ENCODE measurements at places on chromosomes 3 and 15.

DNA sequence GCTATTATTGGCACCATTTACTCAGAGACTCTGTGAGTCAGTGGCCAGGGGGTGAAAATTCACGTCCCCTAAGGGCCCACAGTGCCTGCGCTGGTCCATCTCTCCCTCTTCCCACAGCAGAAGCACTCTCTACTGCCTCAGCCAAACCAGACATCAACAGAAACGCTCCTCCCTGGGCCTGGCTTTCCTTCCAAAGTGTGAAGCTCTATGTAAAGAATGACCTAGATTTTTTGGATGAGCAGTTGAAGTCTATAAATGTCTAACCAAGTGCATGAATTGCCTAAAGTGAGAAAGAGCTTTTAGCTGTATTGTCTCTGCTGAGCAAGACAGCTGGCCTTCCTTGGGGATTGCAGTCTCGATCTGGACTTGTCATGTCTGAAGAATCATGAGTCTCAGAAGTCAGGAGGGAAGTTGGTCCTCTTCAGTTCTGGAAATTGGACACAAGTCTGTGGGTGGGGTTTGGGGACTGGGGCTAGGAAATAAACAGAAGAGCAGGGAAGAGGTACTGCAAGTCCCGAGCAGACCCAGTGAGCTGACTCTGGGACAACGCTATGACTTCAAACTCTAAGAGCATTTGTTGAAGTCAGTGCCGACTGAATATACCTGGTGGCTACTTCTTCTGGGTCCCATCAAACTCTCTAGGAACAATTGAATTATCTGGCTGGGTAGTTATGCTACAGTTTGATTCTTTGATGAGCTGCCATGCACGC is 29.0 kb downstream of the RASGRP1 start:
- DNase-seq, result no peak

- no peak for DNase-seq
These were observed 43.9 kb downstream of the ST3GAL6 start for GRCh38 chr3:98807011-98807410.

DNA sequence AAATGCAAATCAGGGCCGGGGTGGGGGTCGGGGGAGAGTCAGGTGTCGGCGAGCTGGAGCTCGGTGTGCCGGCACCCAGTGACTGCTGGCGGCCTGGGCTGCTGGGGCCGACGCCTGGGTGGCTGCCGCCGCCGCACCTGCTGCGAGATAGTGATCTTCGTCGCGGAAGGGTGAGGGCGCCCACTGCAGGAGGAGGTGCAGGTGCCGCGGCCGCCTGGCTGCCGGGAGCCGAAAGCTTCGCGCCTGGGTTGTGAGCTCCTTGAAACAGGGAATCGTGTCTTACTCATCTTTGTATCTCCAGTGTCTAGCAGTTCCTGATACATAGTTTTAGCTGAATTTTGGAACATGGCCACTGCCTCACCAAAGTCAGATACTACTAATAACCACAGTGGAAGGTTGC is 64.0 kb upstream of the CPOX start:
- DNase-seq, result peak; percentile 12

- DNase-seq, result no peak
These were observed 297.9 kb downstream of the OTOL1 start for GRCh38 chr3:161794551-161794950.

GRCh38 chr3:126936853-126937425 is 46.0 kb upstream of the PLXNA1 start:
- no peak for DNase-seq

DNA sequence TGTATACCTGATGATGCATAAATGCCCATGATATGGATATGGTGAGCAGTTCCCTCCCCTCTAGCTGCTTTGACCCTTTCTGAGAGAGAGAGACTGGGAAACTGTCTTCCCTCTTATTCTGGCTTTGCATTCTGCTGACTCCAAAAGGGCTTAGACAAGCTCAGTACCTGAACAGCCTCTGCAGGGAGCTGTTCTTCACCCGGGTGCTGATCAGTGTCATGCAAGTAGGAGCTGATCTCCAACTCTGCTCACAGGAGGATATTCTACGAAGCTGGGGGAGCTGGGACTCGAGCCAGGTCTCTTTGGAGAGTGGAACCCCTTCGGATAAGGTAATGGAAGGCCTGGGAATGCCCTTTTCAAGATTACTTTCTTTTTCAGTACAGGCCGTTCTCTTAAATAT is 237.1 kb downstream of the RYR3 start:
- peak; percentile 2 for DNase-seq

DNA sequence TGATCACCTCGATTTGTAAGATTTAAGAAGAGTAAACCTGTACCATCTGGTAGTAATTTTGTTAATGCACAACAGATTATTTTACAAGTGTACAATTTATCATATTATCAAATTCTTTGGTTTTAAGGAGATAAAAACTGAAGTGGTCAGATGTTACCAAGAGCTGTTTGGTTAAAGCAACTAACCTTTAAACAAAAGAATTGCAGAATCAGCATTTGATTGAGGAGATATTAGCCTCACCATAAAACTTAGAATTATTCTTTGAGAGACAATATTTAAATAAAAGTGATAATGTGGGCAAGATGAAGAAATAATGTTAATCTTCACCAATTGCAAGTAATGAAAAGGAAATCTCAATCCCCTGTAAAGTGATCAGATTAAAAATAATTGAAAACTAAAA is 1034.9 kb downstream of the ROBO1 start:
- DNase-seq, result no peak

DNA sequence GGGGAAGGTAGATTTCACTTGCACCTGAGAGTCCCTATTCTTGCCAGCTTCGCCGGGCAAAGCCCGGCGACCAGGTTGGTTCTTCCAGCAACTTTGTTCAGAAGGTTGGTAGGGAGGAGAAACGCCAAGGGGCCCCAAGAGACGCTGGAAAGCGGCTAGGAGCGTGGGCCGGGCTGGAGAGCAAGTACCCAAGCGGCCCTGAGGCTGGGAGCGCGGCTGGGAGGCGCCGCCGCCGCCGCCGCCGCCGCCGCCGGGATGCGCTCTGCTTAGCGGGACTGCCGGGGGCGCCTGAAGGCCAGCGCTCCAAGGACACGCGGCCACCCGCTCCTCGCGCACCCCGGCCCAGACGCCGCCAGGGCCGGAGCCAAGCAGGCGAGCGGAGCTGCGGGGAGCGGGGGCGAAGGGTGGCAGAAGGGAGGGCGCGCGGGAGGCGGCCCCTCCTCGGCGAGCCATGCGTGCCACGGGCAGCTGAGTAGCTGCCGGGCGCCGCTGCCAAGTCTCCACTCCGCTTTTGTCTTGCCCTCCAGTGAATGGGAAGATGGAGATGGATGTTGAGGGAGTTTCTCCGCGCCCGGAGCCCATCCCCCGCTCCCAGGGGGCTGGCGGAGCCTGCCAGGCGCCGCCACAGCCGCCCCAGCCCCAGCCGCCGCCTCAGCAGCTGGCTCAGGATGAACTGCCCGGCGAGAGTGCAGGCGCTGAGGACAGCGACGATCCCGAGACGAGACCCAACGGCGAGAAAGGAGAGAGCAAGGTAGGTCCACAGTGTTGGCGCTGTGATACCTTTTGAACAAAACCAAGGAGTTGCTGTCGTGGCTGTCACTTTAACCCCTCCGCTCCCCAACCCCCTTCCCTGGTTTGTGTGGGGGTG is 227.4 kb upstream of the AZI2 start:
- DNase-seq, result no peak

- DNase-seq, result no peak
These were observed 583.0 kb downstream of the FOXP1 start for GRCh38 chr3:71000483-71000882.

- DNase-seq, result no peak
These were observed 2.5 kb upstream of the C3orf38 start for GRCh38 chr3:88147261-88147660.

DNA sequence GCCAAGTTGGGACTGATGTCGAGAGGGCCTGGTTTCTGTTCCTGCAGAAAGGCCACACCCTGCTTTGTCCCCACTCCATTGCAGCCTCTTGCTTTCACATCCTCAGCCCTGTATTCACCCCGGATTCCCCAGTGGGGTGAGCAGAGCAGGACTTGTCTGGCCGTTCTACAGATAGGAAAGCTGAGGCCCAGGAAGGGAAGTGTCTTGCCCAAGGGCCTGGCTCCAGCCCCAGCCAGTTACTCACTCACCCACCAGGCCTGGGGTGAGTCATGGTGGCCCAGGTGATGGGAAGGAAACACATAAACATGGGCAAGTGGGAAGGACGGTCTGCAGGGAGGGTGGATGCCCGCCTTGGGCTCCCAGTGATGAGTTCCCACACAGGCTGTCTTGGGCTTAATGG is 6.1 kb upstream of the DUSP7 start:
- DNase-seq, result peak; percentile 70

DNA sequence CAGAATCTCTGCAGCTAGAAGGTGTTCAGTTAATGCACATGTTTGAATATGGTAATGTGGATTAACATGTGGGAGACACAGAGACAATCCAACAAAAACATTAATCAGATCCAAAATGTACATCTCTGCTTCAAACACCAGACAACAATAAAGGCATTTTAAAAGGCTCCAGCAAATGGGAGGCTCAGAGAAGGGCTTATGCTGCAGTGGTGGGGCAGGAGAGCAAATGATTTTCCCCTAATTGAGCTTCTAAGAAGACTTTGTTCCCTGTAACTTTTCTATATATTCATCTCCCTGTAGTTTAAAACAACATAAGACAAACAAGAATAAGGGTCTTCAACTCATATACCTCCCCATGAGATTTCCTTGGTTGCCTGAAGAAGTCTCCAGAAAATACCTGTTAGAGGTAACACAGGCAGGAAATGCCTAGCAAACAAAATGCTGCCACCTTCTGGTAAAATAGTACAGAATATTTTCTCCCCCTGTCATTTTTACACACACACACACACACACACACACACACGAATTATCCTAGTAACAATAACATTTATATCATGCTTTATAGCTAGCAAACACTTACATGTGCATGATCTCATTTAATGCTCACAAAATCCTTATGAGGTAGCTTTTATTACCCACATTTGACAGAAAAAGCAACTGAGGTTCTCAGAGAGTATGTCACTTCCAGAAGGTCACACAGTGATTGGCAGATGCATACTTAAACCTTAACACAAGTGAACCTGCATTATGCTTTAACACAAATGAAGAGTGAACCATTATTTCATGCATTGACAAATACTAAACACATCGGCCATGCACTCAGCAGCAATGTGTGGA is 123.4 kb upstream of the MB21D2 start:
- DNase-seq, result peak; percentile 23

GRCh38 chr3:112133626-112134334 is 732 bp upstream of the GCSAM start:
- DNase-seq, result no peak

GRCh38 chr3:59116233-59116537 is 66.4 kb upstream of the CFAP20DC start:
- DNase-seq, result no peak
